ENCODE measurements at places on chromosomes 6 and 20.

DNA sequence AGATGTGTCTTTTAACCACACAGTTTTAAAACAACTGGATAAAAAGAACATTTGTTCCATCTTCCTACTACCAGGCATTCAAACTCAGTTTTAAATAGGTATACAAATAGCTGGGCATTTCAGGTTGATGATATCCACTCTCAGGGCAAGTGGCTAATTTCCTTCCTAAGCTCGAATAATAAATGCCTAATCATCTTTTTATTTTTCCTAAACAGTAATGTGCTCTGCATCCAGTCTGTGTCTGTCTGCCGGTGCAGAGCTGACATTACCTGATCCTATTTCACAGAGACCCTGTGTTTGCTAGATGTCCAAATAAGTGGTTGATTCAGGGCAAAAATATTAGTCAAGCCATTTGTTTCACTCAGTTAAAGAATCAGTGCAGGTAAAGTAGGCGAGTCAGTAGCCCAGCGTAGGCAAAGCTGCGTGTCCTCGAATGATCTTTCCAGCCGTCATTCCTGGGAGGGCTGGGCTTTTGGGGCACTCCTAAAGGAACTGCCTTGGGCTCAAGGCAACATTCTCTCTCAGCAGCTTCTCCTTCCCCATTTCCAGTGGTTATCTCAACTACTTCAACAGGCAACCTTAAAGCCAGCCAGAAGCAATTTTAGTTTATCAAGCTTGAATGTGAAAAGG, 74.2 kb upstream of the BMP2 start:
- DNase-seq = no peak

- DNase-seq = no peak
These were observed 4.8 kb downstream of the ASXL1 start for GRCh38 chr20:32362901-32363364.

- DNase-seq = no peak
These were observed at the start of gene DEFB110 for GRCh38 chr6:50021894-50022293. Gene DEFB110, minus strand, starts transcription at chr6:50021994. Its CDS starts 59 bp downstream, at chr6:50021935.

- DNase-seq = no peak
These were observed 18.2 kb downstream of the RNASET2 start for GRCh38 chr6:166938150-166938549.

DNA sequence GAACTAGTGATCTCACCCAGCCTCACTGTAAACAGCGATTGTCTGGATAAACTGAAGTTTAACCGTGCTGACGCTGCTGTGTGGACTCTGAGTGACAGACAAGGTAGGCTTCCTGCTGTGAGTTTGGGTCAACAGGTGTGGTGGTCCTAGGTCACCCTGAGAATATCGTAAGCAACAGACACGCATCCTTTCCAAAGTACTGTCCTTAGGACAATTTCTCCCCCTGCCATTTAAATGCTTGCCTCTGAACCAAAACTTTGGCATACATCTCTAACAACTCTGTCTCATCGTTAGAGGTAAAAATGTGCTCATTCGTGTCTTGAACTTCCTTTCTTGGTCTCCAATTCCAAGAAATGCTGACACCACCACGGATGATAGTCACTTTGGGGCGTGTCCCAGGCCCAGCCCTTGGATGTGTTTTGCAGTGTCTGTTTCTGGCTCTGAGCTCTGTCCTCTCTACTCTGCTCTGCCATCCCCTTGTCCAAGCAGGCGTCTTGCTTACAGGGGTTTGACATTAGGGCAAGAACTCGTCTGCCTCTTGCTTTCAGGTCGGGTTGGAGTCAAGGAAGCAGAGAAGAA, 95.5 kb downstream of the EYA2 start:
- DNase-seq = no peak

- no peak for DNase-seq
These were observed 169.6 kb downstream of the COL9A1 start for GRCh38 chr6:70133246-70133645.

GRCh38 chr6:15096894-15097837, 148.7 kb upstream of the JARID2 start:
- DNase-seq = no peak

DNA sequence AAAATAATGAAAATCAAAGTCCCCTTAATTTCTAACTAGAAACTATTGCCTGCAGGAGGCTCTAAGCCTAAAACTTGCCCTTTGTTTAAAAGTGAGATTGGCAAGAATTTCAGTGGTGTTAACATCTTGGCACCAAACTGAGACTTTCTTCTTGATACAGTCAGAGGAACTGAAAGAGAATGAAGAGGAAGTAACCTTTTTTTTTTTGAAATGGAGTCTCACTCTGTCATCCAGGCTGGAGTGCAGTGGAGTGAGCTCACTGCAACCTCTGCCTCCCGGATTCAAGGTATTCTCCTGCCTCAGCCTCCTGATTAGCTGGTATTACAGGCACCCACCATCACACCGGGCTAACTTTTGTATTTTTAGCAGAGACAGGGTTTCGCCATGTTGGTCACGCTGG, 3.6 kb downstream of the DOP1A start:
- DNase-seq = no peak

DNA sequence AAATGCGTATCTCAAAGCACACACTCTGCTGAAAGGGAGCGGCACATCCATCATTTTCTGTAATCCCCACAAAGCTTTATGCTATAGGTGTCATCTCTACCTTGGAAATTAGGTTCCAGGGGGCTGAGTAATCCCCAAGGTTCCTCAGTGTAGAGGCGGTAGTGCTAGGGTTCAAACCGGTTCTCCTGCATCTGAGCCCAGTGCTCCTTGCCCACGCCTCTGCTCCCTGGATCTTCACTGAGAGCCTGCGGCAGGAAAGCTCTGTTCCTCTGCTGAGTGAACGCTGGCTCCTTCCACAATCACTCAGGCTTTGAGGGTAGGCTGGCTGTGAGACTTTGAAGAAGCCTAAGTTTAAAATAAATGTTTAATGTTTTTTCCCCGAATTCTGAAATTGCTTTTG, 24.9 kb downstream of the SLC22A23 start:
- no peak for DNase-seq

DNA sequence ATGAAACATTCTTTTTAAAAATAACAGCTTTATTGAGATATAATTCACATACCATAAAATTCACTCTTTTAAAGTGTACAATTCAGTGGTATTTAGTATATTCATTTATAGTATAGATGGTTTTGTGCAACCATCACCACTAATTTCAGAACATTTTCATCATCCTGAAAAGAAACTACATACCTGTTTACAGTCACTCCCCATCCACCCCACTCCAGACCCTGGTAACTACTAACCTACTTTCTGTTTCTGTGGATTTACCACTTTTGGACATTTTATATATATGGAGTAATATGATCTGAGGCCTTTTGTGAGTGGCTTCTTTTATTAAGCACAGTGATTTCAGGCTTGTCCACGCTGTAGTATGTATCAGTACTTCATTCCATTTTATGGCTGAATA, 2.5 kb upstream of the TMEM217 start:
- DNase-seq = no peak

- no peak for DNase-seq
These were observed 180.3 kb downstream of the CDH26 start for GRCh38 chr20:60138256-60139220.

- peak; percentile 66 for DNase-seq
These were observed 332.6 kb downstream of the ADGRB3 start for GRCh38 chr6:68967549-68968300.

DNA sequence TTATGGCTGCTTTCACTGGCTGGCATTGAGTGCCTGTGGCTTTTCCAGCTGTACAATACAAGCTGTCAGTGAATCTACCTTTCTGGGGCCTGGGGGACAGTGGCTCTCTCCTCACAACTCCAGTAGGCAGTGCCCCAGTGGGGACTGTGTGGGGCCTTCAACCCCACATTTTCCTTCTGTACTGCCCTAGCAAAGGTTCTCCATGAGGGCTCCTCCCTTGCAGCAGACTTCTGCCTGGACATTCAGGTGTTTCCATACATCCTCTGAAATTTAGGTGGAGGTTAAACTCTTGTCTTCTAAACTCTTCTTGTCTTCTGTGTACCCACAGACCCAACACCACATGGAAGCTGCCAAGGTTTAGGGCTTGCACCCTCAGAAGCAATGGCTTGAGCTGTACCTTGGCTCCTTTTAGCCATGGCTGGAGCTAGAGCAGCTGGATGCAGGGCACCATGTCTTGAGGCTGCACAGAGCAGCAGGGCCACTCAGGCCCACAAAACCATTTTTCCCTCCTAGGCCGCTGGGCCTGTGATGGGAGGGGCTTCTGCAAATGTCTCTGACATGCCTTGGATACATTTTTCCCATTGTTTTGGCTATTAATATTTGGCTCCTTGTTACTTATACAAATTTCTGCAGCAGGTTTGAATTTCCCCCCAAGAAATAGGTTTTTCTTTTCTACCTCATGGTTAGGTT, 9.6 kb downstream of the PEX7 start:
- DNase-seq = no peak

- no peak for DNase-seq
These were observed 2.7 kb upstream of the ASXL1 start for GRCh38 chr20:32355417-32355841.

- DNase-seq = no peak
These were observed 83.5 kb downstream of the FOXO3 start for GRCh38 chr6:108644252-108644651.

DNA sequence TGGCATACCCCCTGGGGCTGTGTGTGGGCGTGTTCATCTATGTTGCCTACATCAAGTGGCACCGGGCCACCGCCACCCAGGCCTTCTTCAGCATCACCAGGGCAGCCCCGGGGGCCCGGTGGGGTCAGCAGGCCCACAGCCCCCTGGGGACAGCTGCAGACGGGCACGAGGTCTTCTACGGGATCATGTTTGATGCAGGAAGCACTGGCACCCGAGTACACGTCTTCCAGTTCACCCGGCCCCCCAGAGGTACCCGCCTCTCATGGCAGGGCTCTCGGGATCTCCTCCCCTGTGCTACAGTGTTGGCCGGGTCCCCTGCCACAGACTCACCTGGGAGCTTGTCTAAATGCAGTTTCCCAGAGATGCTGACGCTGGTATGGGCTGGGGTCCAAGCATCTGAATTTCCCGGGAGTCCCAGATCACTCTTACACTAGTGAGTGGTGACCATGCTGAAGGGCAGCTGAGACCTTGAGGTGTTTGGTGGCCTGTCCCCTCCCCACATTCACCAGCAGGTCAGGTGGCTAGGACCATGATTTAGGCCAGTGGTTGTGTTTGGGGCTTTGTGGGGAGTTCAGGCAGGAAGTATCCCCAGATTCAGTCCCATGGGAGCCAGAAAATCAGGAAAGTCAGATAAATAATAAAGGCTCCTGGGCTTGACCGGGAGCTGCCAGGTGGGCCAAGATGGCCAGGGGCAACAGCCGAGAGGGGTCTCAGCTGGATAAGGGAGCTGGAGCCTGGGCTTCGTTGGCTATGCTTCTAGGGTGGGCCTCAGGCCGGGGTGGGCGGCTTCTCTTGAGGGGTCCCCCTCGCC, 11.8 kb downstream of the ENTPD6 start:
- DNase-seq = no peak

DNA sequence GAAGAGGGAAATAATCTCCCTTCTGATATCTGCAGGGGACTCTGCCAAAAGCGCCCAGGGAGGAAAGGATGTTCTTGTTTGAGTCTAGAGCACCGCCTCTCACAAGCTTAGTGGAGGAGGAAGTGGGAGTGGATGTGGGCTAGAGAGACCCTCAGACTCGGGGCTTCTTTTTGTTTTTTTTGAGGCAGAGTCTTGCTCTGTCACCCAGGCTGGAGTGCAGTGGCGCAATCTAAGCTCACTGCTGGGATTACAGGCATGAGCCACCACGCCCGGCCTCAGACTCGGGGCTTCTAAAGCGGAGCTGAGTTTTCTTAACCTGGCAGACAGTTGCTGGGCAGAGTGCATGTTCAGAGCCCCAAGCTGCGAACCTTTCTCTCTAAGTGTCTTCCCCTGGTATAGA, 310.8 kb downstream of the BMP7 start:
- DNase-seq = no peak

DNA sequence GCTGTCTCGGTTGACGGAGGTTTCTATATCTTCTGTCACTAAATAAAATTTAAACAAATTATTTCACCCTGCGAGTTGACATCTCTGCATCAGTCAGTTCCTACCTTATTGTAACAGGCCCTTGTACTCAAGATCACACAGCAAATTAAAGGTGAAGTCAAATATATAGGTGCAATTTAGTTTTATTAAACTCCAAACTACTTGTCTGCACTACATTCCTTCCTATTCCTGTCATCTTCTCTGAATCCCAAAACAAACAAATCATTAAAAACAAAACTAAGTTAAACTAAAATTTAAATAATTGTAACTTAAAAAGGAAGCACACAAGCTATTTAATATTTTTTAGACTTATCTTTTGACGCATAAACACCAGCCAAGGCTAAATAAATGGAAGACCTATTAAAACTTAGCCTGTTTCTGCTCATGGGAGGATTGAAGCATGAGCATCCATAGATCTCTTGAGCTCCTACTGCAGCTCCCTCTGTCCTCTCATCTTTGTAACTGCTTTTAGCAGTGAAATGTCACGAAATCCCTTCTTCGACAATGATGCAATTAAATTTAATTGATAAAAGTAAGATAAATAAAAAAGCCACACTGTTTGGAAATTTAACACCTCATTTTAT, 1152.3 kb upstream of the GJE1 start:
- DNase-seq = no peak

GRCh38 chr6:118403036-118403435, 145.1 kb upstream of the PLN start:
- no peak for DNase-seq

DNA sequence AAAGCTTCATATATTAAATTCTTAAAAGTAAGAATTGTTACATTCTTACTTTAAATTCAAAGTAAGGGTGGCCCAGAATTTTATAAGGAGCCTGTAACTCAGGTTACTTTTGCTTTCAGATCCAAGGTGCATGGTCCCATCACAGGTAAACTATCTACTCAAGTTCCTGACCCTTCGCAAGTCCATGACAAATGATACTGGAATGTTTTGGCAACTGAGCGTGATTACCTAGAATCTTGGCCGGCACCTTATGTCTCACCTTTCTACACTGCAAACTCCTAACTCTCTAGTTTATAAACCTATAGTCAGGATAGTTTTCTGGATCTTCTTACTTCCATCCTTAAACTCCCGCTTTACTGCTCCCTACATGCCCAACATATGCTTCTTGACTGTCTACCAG, 67.9 kb upstream of the HMGN3 start:
- DNase-seq = no peak

DNA sequence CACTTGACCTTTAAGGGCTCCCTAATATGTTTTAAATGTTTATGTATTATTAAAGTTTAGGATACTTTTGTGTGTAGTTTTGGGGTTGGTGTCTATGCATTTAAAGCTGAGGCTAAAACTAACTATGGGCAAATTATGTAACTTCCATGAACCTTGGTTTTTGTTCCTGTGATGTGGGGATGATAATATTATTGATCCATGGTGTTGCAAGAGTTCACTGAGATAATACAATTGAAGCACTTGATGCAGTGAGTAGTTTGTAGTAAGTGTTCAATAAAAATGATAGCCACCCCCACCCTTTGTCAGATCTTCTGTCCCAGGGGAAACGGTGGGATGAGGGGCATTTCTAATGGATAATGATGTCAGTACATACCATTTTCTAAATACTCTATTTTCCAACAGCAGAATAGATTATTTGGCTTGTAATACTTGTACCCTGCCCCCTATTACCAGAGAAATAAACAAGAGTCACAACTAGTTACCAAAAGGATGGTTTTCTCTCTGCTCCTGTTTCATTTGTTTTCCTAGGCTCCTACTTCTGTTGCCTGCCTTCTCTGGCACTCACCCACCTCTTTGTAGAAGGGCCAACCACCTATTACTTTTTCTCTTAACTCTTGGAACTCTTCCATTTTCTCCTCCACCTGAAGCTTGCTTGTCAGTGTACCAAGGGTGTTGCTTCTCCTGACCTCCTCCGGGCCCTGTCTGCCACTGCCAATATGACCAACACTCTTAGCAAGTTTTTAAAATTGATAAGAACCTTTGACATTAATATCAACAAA, 97.9 kb downstream of the RCAN2 start:
- no peak for DNase-seq
